ENCODE measurements at places on chromosomes 1 and 21.

GRCh38 chr1:111656086-111657017 is 36.8 kb downstream of the RAP1A start:
- no peak for DNase-seq

GRCh38 chr1:180208264-180208663 is 21.8 kb upstream of the LHX4 start:
- no peak for DNase-seq

- DNase-seq = no peak
Measured at GRCh38 chr1:183227422-183228346, 41.6 kb downstream of the LAMC2 start.

DNA sequence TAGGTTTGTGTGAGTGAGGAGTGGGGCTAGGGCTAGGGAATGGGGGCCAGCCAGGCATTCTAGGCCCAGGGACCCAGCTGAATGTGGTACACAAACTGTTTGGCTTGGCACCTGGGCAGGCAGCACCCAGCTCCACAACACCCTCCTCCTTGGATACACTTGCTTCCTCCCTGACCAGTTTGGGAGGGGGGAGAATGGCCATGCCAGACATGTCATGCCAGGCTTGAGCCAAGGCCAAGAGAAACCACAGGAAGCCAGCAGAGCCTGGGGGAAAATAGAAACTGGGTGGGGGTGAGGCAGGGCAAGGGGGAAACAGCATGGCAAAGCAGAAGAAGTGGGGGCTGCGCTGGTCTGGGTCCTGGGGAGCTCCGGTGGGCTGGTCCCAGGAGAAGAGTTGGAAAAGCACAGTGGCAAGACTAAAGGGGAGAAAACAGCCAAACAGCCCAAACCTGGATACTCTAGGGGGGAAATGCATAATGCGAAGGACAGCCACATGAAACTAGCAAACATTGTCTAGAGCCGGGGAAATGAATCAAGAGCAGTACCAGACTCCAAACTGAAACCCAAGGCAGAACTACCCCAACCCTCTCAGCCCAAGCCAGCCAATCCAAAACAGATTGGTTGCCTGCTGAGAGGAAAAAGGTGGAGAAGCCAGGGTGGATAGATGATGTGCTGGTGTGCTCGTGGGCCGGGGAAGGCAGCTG is 47.9 kb downstream of the LGR6 start:
- no peak for DNase-seq

DNA sequence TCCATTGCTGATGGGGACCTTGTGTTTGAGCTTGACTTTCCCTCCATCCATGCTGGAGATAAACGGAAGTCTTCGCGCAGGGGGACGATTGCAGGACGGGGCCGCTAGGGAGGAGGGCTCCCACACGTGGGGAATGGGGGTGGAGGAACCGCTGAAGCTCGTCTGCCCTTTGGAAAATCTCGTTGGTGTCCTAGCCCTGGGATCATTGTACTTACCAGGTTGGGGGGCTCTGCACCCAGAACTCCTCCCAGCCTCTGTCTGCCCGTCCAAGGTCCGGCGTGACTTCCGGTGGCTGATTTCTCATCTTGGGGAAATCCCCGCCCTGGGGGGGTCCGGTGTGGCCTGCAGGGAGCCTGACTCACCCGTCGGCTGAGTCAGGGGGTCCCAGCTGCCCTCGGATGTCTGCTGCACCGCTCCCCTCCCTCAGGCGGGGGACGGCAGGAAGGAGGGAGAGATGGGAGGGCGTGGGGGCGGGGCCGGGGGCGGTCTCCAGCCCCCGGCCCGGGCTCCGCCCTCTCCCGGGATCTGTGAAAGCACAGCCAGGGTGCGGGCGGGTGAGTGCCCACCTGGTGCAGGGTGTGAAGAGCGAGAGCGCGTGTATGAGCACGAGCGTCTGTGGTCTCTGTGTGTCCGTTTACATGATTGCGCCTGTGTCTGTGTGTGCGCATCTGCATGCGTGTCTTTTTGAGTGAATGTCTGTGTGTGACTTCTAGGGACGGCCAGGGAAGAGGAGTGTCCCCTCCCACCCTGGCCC is 35.8 kb downstream of the PIK3CD start:
- DNase-seq = no peak

Data from esophagus squamous epithelium (tissue), 5 donors.